ENCODE measurements at places on chromosomes 16 and 17.

DNA sequence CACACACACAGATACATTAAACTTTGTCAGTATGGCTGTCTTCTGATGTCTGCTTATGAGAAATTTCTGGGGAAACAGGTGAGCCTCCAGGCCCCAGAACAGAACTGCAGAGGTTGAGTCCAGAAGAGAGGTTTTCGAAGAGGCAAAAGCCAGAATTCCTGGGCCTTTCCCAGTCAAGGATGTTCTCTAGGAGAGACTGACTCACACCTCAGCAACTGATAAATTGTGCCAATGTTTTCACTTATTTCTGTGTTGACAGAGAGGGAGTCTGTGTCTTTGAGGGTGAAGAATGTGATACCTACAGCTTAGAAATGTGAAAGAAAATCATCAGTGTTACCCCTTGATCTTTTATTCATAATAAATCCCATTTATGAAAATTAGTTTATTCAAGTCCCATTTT, 30.3 kb downstream of the LDHD start:
- no peak for DNase-seq

GRCh38 chr16:79874391-79874790, 273.9 kb upstream of the MAF start:
- no peak for DNase-seq

- DNase-seq: peak; percentile 61
Observed at GRCh38 chr16:89170346-89171215, 967 bp upstream of the CDH15 start.

DNA sequence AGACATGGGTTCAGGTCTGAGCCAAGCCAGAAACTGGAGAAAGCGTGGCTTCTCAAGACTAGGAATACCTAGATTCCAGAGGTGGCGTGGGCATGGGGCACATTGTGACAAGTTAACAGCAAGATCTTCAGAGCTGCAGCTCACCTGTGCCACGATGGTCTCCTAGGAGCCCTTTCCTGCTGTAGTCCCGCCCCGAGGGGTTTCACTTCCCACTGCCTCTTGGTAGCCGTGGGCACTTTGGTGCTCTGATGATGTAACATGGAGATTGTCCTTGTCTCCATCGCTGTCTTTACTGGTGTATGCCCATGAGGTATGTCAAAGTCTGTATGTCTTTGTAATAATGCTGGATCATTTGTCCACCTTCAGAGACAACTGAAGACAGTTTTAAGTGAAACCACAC, 89.7 kb downstream of the WWOX start:
- DNase-seq: no peak

- DNase-seq: no peak
Observed at GRCh38 chr17:73976147-73976546, 227.3 kb upstream of the RPL38 start.
